Bronchial epithelial cell (primary cell): ENCODE measurements at places on chromosomes 6 and 20.
A peak's percentile ranks its signal among the peaks of the same experiment; 100 is the strongest.

- DNase-seq = peak; percentile 44
Observed at GRCh38 chr6:133542056-133542821, 301.1 kb downstream of the EYA4 start.

GRCh38 chr6:49739423-49739822 lies 4.8 kb downstream of the CRISP3 start:
- no peak for DNase-seq

- DNase-seq = no peak
Observed at GRCh38 chr20:48740292-48740649, 87.5 kb downstream of the PREX1 start.

DNA sequence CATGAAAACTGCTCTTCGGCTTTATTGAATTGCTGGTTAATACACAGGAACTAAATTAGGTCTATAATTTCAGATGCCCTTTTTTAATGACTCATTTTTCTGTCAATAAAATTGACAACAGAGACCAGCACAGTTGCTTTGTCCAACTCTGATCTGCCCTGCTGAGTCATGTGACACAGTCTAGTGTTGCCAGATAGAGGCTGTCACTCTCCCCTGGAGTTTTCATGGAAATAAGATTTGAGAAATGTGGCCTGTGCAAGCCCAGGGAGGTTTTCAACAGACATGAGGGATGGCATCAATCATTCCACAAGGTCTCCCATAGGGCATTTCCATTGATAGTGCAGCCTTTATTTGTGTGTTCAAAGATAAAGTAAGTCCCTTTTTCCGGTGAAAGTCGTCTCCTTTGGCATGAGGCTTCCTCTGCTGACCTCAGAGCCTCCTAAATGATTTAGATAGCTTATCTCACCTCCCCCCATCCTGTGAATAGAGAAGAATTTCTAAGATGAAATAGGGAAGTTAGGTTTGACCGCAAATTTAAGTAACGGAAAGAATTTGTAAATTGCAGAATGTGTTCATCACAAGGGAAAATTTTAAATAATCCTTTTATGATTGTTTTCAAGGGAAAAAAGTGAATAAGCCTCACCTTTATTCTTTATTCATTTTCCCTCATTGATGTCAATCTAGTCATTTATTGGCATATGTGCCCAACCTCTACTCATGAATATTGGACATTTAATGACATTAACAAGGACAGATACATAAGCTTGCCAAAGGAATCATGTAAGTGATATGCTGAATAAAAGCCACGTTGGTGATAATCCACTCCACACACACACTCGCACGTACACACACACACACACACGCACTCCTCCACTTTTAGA lies 277.7 kb downstream of the ADGB start:
- DNase-seq = no peak

DNA sequence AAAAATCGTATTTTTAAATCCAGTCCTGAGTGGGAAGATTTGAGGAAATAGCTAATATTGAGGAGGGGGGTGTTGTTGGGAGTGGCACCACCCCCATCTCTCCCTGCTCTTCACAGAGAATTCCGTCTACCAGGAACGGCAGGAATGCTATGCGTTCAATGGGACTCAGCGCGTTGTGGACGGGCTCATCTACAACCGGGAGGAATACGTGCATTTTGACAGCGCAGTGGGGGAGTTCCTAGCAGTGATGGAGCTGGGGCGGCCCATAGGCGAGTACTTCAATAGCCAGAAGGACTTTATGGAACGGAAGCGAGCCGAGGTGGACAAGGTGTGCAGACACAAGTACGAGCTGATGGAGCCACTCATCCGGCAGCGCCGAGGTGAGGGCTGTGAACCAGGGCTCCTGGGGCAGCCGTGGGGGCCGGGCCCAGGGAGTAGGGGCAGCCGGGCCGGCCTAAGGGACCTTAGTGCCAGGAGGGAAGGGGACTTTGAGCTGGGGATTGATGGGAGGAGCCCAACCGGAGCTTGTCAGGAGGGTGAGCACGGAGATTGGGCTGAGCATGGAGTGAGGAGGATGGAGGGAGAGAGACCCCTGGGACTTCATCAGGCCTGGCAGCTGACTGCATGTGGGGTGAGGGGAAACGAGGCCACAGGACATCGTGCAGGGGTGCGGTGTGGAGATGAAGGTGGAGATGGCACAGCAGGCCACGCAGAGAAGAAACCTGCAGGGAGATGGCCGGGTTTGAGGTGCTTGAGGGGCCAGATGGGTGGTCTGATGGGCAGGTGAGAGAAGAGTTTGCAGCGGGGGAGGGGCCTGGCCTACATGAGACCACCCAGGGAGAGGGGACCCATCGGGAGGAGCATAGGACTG lies 41.3 kb downstream of the HLA-DPB1 start:
- no peak for DNase-seq

- DNase-seq = no peak
Observed at GRCh38 chr6:53202052-53202451, 53.4 kb upstream of the GCM1 start.

DNA sequence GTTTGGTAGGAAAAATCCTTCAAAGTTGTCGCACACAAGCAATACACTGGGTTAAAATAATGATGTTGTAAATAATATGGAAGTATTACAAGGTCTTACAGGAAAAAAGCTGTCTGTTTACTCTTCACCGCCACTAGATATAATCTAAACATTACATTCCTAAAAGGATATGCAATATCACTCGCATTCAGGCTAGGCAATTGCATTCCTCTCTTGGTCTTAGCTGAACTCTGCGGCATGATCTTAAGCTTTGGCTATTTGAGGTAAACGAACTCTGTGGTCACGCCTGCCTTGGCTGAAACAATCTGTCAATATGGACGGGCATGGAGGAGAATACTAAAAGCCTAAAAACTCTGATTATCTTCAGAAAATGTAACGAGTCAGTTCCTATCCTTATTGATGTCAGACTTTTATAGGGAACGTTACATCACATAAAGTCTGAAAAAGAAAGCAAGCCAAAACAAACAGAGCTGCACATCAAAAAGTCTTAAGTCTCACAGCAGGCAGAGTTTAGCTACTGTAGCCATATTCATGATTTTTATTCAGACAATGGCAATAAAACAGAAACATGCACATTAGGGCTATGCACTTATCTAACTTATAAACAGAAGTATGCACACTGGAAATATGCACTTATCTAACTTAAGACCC lies 30.8 kb upstream of the FILIP1 start:
- peak; percentile 70 for DNase-seq

DNA sequence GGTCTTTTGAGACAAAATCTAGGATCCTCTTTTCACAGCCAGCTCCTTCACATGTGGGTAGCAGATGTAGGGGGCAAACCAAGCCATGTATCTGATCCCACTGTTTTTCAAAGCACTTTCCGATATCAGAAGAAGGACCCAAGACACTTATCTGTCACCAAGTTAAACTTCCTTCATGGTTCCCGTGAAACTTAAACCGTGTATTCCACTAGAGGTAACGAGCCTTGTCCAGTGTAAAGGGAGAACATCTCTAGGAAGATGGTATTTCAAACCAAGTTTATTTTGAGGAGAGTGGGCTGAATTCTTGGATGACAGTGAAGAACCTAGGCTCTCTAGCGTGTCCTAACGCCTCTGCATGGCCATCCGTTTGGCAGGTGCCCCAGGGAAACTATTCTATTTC lies 76.3 kb downstream of the BCAS1 start:
- DNase-seq = no peak

DNA sequence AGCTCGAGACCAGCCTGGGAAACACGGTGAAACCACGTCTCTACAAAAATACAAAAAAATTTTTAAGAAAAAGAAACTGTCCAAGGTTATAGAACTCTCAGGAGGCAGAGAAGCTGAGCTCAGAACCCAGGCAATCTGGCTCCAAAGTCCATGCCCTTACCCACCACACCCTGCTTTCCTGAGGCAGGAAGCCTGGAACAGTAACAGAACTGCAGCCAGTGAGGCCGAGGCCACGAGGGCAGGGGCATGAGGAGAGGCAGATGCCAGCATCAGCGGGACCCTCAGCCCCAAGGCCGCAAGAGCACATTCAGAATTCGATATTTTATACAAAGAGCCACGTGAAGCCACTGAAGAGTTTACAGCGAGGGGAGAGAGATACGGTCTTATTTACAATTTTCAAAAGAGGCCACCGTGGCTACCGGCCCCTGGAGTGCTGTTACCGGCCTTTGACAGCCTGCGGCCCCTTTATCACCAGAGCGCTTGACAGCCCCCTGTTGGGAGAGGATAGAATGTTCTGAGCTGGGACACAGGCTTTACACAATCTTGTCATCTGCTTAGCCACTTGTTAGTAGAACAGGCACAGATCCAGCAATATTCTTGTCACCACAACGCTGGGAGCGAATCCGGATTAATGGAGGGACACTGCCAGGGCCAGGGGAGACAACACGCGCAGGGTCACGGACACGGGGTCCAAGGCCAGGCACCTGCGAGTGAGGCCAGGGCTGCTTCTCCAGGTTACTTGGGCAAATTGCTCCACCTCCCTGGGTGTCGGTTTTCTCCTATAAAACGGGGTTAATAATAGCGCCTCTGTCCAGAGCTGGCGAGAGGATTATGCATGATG lies 5.6 kb downstream of the SPATA2 start:
- no peak for DNase-seq

GRCh38 chr6:95431637-95432228 lies 145.6 kb upstream of the MANEA start:
- peak; percentile 50 for DNase-seq

DNA sequence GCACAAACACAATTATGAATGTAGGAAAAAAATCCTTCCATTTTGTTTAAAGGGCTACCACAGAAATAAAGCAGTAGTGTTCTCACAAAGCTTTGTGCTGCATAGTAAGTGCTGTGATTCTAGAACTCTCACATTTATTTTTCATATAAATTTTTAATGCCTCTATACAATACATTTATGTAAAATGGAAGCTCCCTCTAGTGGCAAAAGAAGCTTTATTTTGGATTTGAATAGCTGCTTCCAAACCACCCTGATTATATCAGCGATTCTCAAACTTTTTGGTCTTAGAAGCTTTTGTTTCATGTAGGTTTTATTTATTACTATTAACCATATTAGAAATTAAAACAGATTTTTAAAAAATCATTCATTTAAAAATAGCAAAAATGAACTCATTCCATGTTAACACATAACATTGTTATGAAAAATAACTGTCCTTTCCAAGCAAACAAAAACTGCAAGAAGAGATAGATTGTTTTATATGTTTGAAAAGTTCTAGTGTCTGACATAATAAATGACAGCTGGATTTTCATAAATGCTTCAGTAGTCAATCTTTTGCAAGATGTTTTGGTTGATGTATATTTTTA lies 38.4 kb downstream of the HS3ST5 start:
- DNase-seq = peak; percentile 25

GRCh38 chr6:28537065-28537464 lies 11.4 kb downstream of the GPX5 start:
- no peak for DNase-seq

DNA sequence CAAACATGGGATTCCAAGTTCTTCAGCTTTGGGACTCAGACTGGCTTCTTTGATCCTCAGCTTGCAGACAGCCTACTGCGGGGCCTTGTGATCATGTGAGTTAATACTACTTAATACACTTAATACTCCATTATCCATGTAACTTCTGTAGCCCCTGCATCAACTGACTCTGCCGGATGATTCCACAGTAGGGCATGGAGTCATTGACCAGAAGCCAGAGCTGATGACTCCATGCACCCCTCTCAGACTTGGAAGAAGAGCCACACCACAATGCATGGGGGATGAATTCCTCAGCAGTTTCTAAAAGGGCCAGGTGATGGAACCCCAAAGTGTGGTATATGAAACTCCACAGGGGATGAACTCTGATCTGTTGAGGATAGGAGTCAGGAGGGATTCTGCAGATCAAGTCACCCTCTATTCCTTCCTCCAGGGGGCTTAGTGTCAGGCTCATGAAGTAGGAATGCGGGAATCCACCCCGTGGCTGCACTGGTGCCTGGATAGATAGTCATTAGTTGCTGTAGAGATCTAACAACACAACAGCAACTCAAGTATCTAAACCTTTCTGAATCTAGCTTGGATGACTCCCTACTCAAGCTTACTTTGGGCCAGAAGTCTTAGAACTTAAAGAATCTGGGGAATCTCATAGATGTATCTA lies 70.2 kb downstream of the GPR6 start:
- no peak for DNase-seq

DNA sequence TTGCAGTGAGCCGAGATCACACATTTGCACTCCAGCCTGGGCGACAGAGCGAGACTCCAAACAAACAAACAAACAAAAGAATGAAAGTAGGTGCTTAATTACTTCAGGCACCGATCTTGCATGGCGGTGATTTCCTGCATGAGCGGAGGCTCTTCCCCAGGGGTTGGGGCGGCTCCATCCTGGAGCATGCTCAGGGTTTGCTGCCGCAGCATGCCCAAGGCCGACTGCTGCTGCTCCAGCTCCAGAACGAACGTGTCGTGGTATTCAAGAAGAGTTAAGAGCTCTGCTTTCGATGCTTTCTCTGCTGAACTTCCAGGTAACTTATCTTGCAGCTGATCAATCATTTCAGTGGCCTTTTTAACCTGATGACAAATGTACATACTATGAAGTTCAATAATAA lies 313.8 kb downstream of the SYNE1 start:
- no peak for DNase-seq

DNA sequence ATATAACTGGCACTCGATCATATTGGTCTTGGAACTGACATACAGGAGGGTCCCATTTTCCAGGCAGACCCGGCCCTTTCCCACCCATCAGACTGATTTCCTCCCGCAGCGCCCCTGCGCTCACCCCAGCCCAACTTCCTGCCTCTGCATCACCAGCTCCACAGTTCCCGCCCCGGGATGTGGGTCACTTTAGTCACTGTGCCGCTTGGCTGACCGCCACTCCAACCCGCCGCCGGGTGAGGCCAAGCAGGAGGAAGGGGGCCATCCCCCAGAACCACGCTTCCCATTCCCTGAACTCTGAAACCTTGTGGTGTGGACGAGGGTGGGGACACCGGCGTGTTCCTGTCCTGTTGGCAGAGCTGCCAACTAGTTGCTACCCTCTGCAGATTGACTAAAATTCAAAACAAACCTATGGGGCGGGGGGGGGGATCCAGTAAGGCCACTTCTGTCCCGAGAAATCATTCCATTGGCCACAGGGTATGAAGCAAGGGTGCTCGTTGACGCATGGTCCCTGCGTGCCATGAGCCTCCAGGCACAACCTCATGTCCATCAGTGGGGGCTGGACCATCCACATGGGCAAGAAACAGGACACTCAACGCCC lies 12.3 kb downstream of the TGM2 start:
- DNase-seq = peak; percentile 41

- no peak for DNase-seq
Observed at GRCh38 chr6:109236115-109237076, 141.1 kb downstream of the CEP57L1 start.

DNA sequence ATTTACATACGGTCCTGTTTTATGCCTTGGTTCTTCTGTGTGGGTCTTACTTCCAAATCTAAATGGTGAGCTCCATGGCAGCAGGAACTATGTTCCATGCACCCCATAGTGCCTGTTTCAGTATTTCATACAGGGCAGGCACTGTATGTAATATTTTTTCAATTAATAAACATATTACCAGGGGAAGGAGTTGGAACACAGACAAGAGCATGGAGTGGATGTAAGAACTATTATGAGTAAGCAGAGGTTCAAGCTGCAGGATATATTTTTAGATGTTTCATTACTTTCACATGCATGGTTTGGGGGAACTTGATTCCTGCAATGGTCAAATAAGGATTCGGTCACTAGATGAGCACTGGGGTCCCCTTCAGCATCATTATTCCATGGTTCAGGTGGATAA lies 108.3 kb downstream of the KIF13A start:
- DNase-seq = no peak

- no peak for DNase-seq
Observed at GRCh38 chr20:6115221-6115895, 7.5 kb downstream of the FERMT1 start.

- DNase-seq = no peak
Observed at GRCh38 chr20:2837221-2837960, 3.1 kb downstream of the PCED1A start.
